CD4-positive, alpha-beta T cell treated with Interleukin-4 for 1 hour (primary cell): ENCODE measurements at places on chromosomes 2 and 18.

DNA sequence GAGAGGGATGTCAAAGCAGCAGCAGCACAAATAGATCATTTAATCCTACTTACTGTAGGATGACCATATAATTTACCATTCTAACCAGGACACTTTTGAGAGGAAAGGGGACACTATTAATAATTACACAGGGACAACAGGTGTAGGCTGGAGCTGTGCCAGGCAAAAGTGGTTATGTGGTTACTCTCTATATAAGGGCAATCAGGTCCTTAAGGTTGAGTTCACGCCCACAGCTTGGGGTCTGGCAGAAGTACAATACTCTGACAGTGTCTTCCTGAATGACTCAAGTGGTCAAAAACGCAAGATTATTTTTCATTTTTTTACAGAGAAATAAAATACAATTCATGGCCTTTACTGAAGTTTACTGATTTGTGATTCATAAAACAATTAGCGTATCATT is 2.8 kb downstream of the PREPL start:
- DNase-seq: no peak

DNA sequence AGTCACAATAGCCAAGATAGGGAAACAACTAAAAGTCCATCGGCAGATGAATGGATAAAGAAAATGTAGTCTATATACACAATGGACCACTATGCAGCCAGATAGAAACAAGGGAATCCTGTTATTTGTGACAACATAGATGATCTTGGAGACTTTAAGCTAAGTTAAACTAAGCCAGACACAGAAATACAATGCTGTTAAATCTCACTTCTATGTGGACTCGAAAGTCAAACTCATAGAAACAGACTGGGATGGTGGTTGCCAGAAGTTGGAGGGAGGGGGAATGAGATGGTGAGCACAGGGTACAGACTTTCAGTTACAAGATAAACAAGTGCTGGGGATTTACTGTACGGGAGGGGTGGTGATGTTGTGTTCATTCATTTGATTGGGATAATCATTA is 5.4 kb upstream of the CNDP1 start:
- DNase-seq: no peak

DNA sequence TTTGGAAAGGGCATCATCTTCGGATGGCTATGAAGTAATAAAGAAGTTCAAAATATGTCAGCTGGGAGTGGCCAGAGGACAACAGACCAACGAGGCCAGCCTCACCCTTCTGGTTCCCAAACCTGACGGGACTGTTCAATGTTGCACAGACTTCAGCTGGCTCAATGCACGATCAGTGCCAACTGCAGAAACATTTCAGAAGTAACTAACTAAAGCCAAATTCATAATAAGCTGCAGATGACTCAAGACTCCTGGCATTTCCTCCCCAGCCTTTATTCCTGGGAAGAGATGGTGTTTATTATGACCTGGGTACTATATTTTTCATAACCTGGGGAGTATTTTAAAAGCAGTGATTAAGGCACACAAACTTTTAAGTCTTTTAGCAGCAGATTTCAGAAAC is 3.8 kb upstream of the ATP6V1C2 start:
- no peak for DNase-seq

DNA sequence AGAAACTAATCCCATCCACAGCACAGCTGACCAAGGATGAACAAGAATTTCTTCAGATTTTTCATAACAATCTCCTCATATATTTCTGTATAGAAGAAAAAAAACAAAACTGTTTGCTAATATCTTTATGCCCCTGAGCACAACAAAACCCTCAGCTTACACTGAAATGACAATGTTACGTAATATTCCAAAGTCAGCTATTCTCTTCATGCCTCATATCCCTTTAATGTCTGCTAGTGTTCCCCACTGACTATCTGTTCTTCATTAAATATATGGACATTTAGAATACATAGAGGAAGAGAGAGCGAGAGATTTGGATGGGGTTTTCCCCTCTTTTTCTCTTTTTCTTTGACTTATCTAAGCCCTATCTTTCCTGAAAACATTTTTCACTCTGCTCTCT is 87.9 kb upstream of the GULP1 start:
- no peak for DNase-seq

DNA sequence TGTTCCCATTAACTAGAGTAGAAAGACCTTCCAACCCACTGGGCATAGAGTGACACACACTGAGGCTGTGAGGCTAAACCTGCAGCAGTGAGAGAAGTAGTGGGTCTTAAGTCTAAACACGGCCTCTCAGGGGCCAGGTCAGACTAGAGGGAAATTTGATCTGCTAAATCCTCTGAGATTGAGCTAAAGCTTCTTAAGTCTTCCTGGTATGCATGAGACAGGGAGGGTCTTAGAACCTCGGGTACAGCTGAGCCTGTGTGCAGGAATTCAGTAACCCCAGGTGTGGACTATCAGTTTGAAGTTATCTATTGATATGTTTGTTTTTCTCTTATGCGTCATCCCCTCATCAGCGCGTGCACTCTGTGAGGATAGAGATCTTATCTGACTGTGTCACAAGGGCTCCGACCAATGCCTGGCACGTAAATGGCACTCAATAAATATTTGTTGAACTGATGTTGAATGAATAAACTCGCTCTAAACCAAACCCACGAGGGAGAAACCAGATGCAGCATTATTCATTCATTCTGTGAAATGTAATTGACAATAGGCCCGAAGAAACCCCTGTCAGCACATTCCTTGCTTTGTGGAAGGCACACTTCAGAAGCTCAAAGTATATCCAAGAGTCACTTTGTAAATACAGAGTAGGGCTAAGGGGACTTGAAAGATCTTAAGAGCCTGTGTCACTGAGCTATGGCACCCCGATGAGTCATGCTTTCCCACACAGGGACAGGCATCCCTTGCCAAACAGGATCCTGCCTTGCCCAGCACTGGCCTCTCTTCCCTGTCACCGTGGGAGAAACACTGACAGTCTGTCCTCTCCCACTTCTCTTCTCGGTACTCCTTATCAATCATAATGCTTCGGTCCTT is 21.7 kb upstream of the RAB10 start:
- DNase-seq: no peak

- DNase-seq: no peak
Measured at GRCh38 chr2:2742726-2743125, 411.7 kb upstream of the MYT1L start.

GRCh38 chr2:111671426-111672150 is 212.4 kb downstream of the ANAPC1 start:
- DNase-seq: peak; percentile 5

- no peak for DNase-seq
Measured at GRCh38 chr18:6401687-6402086, 13.0 kb downstream of the L3MBTL4 start.

- DNase-seq: no peak
Measured at GRCh38 chr18:67854340-67854739, 337.8 kb upstream of the DSEL start.

GRCh38 chr2:202749477-202749876 is 114.7 kb downstream of the FAM117B start:
- no peak for DNase-seq

DNA sequence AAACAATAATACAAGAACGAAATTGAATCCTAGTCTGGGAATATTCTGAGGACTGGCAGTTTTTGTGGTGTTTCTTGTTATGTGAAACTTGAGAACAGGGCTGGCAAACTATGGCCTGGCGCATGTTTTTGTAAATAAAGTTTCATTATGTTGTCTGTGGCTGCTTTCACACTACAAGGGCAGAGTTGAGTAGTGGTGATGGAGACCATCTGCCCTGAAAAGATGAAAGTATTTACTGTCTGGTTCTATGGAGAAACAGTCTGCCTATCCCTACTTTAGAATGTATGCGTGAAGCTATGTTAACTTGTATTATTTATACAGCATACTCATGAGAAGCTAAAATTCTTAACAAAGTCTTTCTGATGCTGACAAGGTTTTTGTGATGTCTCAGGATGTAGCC is 351.9 kb downstream of the LRRTM1 start:
- DNase-seq: no peak

DNA sequence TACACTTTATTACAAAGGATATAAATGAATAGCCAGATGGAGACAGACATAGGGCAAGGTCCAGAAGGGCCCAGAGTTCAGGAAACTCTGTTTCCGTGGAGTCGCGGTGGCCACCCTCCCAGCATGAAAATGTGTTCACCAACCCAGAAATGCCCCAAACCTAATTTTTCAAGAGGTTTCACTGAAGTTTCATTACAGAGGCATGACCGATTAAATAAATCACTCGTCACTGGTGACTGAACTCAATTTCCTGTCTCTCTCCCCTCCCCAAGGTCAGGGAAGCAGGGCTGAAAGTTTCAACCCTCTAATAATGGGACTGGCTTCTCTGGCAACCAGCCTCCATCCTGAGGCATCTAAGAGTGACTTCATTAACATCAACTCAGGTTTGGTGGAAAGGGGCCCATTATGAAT is 22.4 kb downstream of the USP40 start:
- DNase-seq: no peak

DNA sequence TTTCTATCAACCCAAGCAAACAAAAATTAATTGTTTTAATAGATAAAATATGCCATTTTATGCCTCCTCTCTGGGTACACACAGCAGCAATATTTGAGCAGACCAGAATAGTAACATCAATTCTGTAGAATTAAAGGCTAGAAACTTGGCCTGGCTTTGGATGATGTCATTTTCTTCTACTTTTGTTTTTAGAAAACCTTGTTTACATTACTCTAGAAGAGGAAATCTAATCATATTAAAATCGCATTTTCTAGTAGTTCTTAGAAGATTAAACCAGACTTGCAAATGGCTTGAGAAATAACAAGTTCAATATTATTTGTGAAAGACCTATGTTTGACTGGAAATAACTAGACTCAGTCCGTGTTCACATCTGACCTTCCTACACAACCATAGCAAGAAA is 102.3 kb upstream of the RFX8 start:
- no peak for DNase-seq

- no peak for DNase-seq
Measured at GRCh38 chr2:4465671-4466070, 762.3 kb downstream of the DCDC2C start.

DNA sequence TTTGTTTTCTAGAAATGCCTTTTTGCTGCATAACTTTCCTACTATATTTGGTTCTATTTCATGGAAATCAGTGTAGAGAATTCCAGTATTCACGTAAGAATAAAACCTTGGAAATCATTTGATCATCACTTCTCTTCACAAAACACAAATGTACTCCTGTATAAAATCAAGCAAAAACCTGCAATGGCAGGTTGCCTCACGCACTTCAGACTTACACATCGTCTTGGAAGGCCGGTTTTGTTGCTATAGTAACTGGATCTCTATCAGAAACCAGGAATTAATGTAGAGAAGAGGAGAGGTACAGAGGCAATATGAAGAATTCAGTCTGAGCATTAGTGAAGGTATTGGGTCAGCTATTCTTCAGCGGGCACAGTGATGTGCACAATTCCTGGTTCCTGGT is 370.7 kb upstream of the CYRIA start:
- no peak for DNase-seq

GRCh38 chr18:48613589-48614404 is 75.0 kb downstream of the CTIF start:
- no peak for DNase-seq

DNA sequence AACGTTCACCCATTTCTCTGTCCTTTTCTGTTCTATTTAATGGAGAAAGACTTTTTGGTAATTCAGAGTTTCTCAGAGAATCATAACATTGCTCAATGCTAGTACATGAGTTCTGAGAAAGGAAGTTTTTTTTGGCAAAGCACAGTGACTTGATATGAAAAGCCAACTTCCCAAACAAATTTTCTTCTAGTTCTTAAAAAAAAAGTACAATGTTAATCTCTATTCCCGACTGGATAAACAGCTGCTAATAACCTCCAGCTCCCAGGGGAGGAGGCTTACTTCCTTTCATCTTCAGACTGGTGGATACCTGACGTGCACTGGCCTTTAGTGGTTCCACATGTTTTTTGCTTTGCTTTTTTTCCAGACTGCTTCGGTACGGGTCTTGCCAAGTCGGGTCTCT is 284.6 kb upstream of the CCDC68 start:
- no peak for DNase-seq

DNA sequence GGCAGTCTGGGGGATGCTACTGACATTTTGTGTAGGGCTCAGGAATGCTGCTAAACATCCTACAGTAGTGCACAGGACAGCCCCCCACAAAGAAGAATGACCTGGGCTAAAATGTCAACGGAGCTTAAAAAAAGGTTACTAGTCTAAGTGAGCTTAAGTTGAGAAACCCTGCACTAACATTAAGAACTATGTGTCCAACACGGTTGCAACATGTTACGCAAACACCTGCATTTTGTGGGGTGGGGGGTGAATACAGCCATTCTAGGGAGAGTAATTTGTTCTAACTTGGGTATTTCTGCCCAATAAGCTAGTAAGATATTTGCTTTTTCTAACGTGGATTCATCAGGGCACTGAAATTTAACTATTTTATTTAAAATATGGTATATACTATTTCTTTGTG is 57.9 kb downstream of the SLC8A1 start:
- no peak for DNase-seq

DNA sequence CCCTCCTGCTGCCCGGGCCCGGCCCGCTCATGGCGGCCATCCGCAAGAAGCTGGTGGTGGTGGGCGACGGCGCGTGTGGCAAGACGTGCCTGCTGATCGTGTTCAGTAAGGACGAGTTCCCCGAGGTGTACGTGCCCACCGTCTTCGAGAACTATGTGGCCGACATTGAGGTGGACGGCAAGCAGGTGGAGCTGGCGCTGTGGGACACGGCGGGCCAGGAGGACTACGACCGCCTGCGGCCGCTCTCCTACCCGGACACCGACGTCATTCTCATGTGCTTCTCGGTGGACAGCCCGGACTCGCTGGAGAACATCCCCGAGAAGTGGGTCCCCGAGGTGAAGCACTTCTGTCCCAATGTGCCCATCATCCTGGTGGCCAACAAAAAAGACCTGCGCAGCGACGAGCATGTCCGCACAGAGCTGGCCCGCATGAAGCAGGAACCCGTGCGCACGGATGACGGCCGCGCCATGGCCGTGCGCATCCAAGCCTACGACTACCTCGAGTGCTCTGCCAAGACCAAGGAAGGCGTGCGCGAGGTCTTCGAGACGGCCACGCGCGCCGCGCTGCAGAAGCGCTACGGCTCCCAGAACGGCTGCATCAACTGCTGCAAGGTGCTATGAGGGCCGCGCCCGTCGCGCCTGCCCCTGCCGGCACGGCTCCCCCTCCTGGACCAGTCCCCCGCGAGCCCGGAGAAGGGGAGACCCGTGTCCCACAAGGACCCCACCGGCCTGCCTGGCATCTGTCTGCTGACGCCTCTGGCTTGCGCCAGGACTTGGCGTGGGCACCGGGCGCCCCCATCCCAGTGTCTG is 767 bp downstream of the RHOB start:
- DNase-seq: peak; percentile 43

DNA sequence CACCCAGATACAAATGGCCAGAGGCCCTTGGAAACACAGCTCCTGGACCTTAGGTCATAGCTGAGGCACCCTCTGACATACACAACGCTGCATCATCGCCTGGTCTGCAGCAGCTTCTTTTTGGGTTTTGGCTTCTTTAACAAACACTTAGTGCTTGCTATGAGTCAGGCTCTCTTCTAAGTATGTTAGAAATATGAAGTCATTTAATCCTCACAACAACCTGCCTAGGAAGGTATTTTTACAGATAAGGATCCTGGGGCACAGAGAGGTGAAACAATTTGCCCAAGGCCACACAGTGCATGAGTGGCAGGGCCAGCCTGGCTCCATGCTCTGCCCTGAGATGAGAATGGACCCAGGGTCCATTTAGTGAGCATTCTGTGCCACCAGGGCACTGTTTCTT is 96.6 kb downstream of the TMEM17 start:
- no peak for DNase-seq

GRCh38 chr2:138094031-138094430 is 129.8 kb downstream of the HNMT start:
- DNase-seq: no peak
